Right ventricle myocardium inferior (tissue), 1 donor: ENCODE measurements at places on chromosomes 7 and 10. TPM values are rescaled to one million over a fixed set of nuclear protein-coding genes. Genes with fewer than 3 reads are reported as not detected.

TRIM73 gene
- total RNA-seq: 0.41 TPM

LEP gene
- 2.7 TPM for total RNA-seq

TMEM236 gene
- total RNA-seq: 0.51 TPM

CHN2 gene
- 20.2 TPM for total RNA-seq

SFRP4 gene
- total RNA-seq: 0.32 TPM

MDFIC gene
- 18.3 TPM for total RNA-seq

LIPK gene
- total RNA-seq: not detected

CTNNA3 gene
- 120 TPM for total RNA-seq

TSPAN13 gene
- 16.7 TPM for total RNA-seq

TUBAL3 gene
- not detected for total RNA-seq

PAXIP1 gene
- total RNA-seq: 6.3 TPM

ITGB8 gene
- 2.5 TPM for total RNA-seq

LRRC4 gene
- total RNA-seq: 2.4 TPM

TRIL gene
- total RNA-seq: 2.3 TPM

ICA1 gene
- total RNA-seq: 44.3 TPM

CHRM2 gene
- total RNA-seq: 70.4 TPM

HELLS gene
- total RNA-seq: 2.3 TPM

VAX1 gene
- not detected for total RNA-seq

PLCE1 gene
- total RNA-seq: 4.2 TPM

CACUL1 gene
- total RNA-seq: 23.6 TPM

EGR2 gene
- 1.0 TPM for total RNA-seq

GPR26 gene
- not detected for total RNA-seq

GPC2 gene
- total RNA-seq: 0.32 TPM

CALHM2 gene
- total RNA-seq: 15.2 TPM

FRAT1 gene
- total RNA-seq: 5.4 TPM

SFRP5 gene
- 2.5 TPM for total RNA-seq

ELN gene
- 29.9 TPM for total RNA-seq

DLX5 gene
- total RNA-seq: not detected

PIK3AP1 gene
- 7.6 TPM for total RNA-seq

FUOM gene
- total RNA-seq: 7.9 TPM

HOXA6 gene
- total RNA-seq: not detected

SPDYE8 gene
- not detected for total RNA-seq

TMED4 gene
- 49.7 TPM for total RNA-seq

CNPY1 gene
- total RNA-seq: not detected

NUTM2B gene
- total RNA-seq: 1.0 TPM
